Central memory CD4-positive, alpha-beta T cell (primary cell): ENCODE measurements at places on chromosomes 1 and 21.

- DNase-seq: no peak
Measured at GRCh38 chr1:161351482-161351881, 16.2 kb downstream of the CFAP126 start.

DNA sequence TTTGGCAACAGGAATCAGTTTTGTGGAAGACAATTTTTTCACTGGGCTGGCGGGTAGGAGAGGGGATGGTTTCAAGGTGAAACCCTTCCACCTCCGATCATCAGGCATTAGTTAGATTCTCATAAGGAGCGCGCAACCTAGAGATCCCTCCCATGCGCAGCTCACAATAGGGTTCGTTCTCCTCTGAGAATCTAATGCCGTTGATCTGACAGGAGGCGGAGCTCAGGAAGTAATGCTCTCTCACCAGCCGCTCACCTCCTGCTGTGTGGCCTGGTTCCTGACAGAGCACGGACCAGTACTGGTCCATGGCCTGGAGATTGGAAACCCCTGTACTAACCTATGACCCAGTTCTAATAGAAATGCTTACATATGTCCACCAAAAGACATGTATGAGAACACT lies 96.6 kb upstream of the KIAA1614 start:
- no peak for DNase-seq

GRCh38 chr1:205680073-205680851 lies at the start of gene SLC45A3:
Gene SLC45A3, minus strand, starts transcription at chr1:205680509. Its CDS starts 15,853 bp downstream, at chr1:205664656.
- DNase-seq: no peak

DNA sequence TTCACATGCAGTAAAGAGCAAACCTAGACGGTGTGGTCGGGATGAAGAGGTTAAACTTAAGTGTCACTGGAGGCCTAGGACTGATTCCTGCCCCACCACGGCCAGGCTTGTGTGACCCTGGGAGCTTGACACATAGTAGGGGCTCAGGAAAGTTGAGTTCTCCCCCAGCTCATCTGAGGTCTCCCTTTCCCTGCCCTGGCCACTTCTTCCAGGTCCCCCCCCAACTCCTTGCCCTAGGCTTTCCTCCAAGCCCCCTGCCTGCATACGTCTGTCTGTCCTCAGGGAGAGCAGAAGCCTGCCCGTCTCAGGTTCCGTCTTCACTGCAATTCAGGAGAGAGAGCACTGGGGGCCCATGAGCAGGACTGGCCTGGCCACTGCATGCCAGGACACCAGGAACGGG lies 225.8 kb downstream of the PTPRU start:
- DNase-seq: no peak

DNA sequence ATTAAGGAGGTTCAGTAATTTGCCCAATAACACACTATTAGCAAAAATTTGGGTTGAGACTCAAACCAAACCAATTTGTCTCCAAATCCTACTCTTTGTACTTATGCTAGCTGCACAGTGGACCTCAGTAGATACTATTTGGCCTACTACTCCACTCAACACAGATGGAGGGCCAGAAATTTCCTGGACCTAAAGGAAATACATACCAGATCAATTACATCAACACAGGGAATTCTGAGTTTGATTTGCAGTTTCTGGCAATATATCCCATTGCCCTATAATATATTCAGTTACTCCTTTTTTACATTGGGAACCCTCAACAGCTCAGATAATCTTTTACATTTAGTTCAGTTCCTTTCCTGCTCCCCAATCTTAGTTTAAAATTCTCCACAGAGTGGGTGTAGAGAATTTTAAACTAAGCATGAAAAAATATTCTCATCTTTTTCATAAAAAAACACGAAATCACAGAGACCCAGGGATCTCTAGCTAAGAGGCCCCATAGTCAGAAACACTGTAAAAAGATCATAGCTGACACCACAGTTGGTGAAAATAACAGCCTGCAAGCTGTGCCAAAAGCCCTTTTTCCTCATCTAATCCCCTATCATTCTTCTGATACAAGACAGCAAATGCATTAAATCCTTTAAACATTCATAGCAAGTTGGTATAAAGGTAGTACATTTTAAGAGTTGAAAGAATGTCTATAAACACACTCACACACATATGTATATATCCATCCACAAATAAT lies 317.7 kb upstream of the ESRRG start:
- no peak for DNase-seq

- DNase-seq: no peak
Measured at GRCh38 chr1:17948594-17948993, 159.0 kb upstream of the IGSF21 start.

DNA sequence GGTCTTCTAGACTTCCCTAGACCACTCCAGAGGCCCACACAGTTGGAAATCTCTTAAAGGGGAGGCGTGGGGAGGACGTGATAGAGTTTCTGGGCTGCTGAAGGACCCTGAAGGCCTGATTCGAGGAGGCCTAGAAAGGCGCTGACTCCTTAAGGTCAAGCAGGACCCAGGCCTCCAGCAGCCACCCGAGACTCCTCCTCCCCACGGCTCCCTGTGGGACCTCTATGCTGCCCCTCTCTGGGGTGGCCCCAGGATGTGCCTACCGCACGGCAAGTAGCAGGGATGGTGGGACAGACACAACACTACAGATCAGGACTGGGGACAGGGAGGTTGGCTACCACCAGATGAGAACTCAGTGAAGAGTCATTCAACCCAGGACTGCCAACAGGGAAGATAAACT lies 77.5 kb downstream of the GLIS1 start:
- DNase-seq: no peak

- no peak for DNase-seq
Measured at GRCh38 chr1:17565461-17566252, 26.2 kb downstream of the ARHGEF10L start.

GRCh38 chr1:115717541-115717940 lies 51.0 kb downstream of the CASQ2 start:
- no peak for DNase-seq

DNA sequence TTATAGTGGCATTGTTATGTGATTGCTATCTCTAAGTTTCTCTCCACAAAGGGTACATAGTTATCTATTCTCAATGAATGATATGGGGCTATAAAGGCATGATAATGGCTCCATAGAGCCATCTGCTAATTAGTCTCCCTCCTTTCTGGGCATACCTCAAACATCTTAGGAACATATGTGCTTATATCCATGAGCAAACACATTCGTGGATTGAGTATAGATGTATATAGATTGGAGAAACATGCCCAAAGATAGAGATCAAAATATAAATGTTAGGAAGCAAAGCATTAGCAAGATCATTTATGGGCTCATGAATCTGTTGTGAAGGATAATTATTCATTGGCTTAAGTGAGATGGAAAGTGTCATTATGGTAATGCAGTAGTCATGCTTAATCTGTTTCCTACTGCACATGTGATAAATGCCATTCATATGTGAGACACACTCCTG lies 155.8 kb upstream of the UBE2U start:
- DNase-seq: no peak

- peak; percentile 56 for DNase-seq
Measured at GRCh38 chr1:110196917-110197765, 13.0 kb upstream of the KCNC4 start.

GRCh38 chr21:32795376-32795775 lies 23.8 kb upstream of the PAXBP1 start:
- no peak for DNase-seq

DNA sequence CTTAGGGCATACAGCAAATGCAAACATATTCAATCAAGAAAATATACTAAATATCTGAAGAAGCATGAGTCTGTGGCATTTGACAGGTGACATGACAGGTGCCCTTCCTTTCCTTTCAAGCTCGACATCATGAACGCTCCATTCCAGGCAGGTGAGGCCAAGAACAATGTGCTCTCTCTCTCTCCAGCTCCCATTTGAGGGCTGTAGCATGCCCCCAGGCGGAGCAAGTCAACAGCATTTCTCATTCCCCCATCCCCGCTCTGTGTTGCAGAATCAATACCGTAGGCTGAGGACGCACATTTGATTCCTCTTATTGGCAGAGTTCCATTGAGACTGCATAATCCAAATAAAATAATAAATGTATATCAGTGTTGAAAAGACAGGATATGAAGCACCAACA lies 24.6 kb upstream of the PLPPR4 start:
- no peak for DNase-seq

- no peak for DNase-seq
Measured at GRCh38 chr1:187840557-187840956, 1011.8 kb downstream of the PLA2G4A start.

DNA sequence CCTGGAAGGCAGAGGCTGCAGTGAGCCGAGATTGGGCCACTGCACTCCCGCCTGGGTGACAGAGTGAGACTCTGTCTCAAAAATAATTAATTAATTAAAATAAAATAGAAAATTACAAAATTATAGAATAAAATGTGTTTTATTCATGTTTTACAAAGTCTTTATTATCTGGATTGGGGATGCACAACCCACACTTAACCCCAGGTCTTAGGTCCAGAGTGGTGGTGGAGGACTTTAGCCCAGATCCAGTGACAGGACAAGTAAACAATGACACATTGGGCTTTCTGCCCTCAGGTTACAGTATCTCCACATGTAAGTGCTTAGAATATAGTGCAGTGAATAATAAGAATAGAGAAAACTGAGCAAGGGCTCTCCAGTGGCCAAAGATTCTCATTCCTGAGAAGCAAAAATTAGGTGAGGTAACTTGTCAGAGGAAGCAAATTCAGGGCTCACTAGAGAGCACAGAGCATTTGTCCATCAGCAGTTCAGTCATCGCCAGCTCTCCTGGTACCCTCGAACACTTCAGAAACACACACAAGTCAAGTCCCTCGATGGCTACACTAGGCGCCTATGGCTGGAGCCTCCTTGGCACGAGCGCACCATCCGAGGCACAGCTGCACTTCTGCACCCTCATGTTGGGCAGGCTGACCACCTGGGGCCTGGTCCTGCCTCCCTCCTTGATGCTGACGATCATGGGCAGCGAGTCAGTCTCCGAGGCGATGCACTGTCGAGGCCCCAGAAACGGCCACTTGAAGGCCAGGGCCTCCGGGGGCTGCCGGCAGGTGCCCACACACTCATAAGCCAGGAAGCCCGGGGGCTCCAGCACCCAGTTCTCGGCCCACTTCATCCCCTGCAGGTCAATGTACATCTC lies 2.6 kb downstream of the LEFTY1 start:
- DNase-seq: no peak

GRCh38 chr1:184567637-184568036 lies 180.8 kb downstream of the C1orf21 start:
- no peak for DNase-seq

DNA sequence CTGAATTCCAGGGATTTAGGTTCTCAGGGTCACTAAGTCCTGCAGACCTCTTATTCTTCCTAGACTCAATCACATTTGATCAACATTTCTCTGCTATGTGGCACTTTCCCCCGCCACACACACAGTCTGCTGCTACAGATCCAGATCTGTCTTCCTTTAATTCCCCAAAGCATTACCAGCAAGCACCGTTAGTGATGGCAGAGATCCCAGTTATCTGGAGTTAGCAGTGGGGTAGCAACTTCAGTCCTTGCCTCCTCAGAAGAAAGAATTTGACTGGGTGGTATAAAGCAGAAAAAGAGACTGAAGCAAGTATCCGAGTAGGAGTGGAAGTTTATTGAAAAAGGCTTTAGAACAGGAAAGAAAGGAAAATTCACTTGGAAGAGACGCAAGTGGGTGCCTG lies 100.4 kb upstream of the ETV3 start:
- no peak for DNase-seq
